8988T (cell line): ENCODE measurements at places on chromosomes 16 and 17.
A peak's percentile ranks its signal among the peaks of the same experiment; 100 is the strongest.

GRCh38 chr17:43634591-43635125 is 27.1 kb downstream of the MEOX1 start:
- no peak for DNase-seq

DNA sequence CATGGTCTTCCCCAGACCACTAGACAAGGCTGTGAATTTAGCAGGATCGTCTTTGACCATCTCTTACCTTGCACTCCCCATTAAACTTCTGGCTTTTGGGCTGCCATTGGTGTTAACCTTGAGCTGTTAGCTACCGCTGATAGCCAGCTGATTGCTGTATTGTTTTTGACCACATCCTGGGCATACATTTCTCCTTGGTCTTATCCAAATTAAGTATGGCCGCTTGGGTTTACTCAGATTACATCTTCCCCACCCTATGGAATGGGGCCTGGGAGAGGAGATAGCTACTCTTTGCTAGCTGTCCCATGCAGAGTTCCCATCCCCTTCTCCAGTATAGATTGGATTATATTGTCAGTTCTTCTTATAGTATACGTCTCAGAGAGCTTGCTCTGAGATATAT is 270.4 kb upstream of the ELAC2 start:
- DNase-seq, result no peak

DNA sequence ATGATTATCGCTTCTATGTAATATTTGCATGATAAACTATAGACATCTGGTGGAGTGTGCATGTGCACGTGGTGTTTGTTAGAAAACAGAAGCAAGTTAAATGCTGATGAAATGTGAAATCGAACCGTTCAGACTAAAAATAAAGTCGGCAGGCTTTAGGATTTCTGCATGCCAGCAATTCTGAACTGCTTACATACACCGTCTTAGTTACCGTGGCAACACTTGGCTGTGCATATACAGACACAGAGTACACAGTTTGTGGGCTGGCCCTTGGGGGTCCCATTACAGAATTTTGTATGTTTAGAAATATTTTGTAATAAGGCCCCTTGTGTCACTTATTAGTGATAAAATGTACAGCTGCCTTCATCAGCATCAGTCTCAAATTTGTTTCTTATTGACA is 605.5 kb downstream of the RBFOX1 start:
- no peak for DNase-seq

- DNase-seq, result peak; percentile 64
Observed at GRCh38 chr16:70438585-70438968, 323 bp downstream of the ST3GAL2 start.

DNA sequence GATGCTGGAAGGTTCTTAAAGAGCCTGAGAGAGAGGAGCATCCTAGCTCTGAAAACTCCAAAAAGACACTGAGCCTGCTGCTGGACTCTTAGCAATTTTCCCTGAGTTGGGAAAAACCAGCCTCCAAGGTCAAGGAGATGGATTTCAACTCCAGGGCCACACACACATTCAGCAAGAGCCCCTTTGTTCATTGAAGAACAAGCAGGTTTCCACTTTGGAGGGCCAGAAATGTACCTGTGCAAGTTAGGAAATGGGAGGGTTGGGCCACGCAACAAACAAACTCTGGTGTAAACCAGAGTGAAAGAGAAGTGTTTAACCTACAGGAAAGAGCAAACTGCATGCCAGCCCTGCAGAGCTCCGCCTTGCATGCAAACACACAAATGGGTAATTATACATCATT is 264.8 kb upstream of the RPL38 start:
- DNase-seq, result no peak

DNA sequence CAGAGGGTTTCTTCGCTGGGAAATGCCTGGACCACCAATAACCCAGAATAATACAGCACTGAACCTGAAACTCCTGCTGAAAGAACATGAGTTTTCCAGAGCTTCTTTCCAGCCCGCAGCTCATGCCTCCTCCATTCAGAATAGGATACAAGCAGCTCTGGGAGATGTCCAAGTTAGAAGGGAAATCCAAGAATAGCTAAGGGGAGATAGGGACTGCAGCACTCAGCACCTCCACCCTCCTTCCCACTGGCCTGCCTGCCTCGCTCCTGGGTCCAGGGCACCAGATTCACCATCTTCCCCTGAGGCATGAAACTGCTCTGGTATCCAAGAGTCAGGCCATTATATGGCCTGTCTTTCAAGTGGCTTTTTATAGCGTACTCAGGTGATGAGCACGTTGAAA is 4.1 kb downstream of the KRT31 start:
- DNase-seq, result no peak

GRCh38 chr17:38352245-38353085 is 821 bp downstream of the SOCS7 start:
- peak; percentile 23 for DNase-seq

DNA sequence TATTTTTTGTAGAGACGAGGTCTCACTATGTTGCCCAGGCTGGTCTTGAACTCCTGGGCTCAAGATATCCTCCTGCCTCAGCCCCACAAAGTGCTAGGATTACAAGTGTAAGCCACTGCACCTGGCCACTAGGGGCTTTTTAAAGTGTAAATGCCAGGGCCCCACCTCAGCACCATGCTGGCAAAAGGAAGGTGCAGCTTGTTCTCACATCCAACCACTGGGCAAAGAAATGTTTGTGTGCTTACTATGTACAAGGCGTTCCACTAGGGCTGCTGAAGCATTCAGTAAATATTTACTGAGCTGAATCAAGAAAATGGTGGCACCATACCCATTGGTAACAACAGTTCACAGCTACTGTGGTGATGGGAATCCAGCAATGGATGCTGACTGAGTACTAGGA is 22.6 kb downstream of the COG1 start:
- DNase-seq, result no peak

DNA sequence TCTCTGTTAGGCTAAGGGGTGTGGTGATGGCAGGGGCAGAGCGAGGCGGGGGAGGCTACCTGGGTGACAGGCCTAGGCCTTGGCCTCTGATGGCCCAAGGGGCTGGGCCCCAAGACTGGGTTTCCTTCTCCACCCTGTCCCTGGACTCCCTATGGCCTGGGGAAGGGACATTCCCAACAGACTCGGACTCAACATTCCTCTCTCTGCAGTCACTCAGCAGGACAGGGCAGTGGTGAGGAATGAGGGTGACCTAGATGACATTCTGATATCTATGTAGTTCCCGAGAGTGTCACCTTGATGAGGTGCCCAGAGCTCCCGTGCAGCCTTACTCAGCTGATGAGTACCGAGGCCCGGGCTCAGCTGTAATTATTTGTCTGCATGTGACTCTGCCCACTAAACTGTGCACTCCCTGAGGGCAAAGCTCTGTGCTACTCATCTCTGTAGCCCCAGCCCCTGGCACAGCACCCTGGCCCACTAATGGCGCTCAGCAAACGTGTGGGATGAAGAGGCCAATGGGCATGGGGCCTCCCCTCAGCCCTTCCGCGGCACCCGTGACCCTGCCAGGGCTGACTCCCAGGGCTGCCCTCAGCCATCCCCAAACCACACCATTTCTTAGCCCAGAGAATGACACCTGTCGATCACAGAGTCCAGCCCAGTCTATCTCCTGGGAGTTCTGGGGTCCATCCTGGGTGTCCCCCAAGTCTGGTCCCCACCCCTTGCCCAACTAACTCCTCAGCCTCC is 2.2 kb downstream of the PLCD3 start:
- no peak for DNase-seq

GRCh38 chr17:17520599-17521232 is 24.5 kb upstream of the RASD1 start:
- no peak for DNase-seq

GRCh38 chr16:1768061-1768766 is 3.1 kb downstream of the NME3 start:
- no peak for DNase-seq

GRCh38 chr17:74380086-74380958 is 13.0 kb downstream of the GPR142 start:
- DNase-seq, result no peak

DNA sequence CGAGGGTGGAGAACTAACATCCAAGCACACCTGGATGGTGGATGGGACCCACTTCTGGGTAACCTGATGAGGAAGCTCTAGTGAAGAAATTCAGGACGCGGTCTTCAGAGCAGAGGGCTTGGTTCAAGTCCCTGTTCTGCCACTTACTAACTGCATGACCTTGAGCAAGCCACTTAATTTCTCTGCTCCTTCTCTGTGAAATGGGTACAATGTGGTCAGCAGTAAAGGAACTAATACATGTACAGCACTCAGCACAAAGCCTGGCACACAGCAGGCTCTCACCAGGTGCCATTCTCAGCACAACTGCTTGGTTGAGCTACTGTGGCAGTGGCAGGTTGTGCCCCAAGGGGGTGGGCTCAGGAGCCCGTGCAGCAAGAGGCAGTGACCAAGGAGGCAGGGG is 1.9 kb upstream of the OSBPL7 start:
- no peak for DNase-seq

GRCh38 chr17:65154770-65155589 is 17.8 kb downstream of the RGS9 start:
- DNase-seq, result no peak

DNA sequence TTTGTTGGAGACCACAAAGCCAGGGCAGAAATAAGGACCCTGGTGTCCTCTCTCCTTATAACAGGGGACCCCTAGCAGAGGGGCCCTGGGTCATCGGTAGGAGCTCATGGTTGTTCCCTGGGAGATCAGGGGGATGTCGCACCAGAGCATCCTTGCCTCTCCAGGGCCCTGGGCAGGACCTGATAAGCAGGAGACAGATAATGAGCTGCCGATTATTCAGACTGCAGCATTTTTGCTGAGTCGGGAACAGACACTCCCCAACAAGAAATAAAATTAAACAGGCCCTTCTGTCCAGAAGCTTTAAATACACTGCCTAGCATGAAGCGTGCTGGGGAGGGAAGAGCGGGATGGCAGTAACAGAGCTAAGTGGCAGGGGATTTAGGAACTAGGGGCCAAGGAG is 15.4 kb upstream of the GFAP start:
- no peak for DNase-seq

DNA sequence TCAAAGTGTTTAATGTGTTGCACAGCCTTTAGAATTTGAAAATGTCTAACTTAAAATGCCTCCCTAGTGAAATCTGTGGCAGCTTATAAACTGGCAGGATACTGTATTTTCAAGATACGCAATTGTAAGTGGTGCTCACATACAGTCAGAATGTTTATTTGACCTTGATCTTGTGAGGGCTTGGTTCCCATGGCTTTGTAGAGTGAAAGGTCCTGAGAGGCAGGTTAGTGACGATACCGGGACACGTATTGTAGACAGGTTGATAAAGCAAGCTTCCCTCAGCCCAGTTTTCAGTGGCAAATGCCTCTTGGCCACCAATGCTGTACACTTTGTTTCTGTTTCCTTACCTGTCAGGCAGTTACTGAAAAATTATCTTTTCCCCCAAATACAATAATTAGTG is 426.6 kb downstream of the MAF start:
- no peak for DNase-seq

DNA sequence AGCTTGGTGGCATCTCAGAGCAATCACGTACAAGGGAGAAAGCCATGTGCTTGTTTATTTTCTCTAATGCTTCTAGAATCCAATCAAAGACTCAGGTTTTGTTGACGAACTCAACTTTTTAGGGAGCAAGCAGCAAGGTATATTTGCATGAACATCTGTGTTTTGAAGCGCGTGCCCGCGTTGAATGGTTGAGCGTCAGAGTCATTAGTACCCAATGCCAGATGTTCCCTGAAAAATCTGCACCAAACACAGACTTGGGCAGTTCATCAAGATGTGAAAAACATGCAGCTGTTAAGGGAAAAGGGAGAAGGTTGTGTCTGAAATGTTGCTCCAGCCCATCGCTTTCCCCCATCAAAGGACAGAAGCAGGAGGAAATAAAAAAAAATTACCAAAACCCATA is 170.4 kb downstream of the SNX29 start:
- no peak for DNase-seq

DNA sequence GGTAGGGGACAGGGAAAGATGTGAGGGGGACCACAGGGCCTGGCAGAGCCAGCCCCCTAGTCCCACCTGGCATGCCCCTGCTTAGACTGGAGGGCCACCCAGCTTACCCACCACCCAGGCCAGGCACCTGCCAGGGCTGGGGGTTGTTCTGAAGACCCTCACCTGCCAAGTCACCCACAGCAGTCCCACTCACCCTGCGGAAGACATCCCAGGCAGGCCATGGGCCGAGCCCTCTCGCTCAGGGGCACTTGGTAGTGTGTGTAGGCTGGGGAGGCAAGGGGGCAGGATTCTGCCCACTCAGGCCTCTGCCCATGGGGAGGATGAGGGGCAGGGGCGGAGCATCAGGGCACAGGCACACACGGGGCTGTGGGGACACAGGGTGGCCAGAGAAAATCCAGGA is 4.0 kb downstream of the PLCD3 start:
- DNase-seq, result no peak

DNA sequence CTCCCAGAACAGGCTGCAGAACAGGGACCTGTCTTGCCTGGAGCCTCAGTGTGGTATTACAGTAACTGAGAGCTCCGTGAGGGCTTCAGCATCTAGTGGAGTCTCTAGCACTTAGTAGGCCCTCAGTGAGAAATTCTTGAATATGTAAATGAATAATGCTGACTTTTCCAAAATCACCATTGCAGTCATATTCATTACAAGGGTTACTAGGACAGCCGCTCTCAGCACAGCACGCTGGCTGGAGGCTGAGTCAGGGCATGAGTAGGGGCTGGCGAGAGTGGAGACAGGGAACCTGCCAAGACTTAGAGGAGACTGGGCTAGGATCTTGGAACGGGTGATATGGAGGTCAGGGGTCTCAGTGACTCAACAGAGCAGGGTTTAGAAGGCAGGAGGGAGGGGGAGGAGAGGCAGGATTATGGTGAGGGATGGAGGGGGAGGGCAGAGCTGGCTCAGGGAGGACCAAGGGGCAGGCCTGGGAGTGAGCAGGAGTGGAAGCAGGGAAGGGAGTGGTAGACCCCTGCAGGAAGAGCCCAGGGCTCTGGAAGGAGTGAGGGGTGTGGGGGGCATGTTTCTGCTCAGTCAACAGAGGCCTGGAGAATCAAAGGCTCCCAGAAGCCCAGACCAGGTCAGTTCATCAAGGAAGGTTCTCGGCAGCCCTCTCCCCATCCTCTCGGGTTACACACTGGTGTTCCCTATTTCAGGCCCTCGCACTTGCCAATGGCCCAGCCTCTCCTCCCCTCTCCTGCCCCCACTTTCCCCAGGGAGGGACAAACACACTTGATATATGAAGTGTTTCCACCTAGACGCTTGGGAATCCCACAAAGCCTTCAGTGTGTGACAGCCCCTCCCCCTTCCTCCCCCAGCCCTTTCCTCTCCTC is 42.3 kb downstream of the FZD2 start:
- no peak for DNase-seq

DNA sequence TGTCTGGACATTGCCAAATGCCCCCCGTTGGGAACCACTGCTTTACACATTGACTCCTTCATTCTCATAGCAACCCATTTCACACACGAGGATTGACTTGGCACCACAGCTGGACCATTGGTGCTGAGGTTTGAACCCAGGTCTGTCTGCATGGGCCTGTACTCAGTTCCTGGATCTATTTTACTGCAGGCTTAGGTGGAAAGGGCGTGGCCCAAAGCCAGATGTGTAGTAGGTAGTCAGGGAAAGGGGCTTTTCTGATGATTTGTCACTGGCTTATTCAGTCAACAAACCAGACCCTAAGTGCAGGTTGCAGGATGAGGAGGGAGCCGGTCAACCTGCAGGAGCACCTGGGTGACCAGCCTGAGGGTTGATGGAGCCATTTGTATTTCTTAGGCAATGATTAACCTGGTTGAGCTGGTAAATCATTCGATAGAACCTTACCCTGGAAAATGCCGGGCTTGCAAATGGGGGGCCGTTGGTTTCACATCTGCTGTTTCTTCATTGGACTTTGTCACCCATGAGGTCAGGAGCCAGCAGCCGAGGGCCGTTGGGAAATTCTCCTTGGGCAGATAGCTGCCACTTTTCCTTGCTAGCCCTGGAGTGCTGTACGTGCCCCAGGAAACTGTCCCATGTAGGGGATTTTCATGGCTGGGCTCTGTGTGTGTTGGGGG is 104.4 kb downstream of the CMIP start:
- DNase-seq, result no peak

GRCh38 chr17:19304209-19304608 is 58.3 kb downstream of the B9D1 start:
- DNase-seq, result no peak
